ENCODE measurements at places on chromosomes 3 and 15.

- no peak for DNase-seq
Measured at GRCh38 chr3:15384510-15385237, 42.7 kb downstream of the METTL6 start.

- DNase-seq = no peak
Measured at GRCh38 chr3:45082142-45082538, 56.0 kb downstream of the CLEC3B start.

- DNase-seq = no peak
Measured at GRCh38 chr3:15453501-15453900, 26.1 kb downstream of the EAF1 start.

- DNase-seq = no peak
Measured at GRCh38 chr3:110664148-110664547, 407.5 kb upstream of the NECTIN3 start.

DNA sequence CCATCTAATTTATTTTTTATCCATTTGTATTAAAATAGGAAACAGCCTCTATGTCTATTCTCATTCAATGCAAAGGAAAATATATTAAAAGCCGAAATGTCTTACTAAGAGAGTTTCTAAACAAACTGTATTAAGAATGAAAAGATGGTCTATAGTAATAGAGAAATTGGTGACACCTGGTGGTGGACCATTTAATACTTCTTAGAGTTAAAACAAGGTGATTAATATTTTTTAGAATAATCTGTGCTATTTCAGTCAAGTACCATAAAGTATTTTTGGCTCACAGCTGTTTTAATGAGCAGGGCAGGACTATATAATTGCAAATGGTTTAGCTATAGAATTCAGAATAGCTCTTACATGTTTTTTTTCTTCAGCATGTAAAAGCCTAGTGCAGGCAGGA, 55.7 kb downstream of the SYNPR start:
- DNase-seq = no peak

DNA sequence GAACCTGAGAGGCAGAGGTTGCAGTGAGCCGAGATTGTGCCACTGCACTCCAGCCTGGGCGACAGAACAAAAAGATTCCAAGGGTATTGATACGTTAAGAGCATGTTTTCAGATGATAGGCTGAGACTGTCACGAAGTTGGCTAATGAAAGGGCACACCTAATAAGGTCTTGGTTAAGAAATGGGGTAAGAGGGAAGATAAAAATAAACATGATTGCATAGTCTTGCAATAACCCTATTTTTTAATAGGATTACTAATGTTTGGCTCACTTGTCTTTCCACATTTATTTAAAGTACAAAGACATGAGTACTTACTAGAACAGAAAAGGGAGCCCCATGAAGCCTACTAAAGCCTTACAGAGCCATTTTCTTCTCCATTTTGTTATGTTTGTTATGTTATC, 109.0 kb downstream of the FRMD4B start:
- no peak for DNase-seq

GRCh38 chr3:170513642-170514041, 72.2 kb downstream of the SLC7A14 start:
- no peak for DNase-seq

DNA sequence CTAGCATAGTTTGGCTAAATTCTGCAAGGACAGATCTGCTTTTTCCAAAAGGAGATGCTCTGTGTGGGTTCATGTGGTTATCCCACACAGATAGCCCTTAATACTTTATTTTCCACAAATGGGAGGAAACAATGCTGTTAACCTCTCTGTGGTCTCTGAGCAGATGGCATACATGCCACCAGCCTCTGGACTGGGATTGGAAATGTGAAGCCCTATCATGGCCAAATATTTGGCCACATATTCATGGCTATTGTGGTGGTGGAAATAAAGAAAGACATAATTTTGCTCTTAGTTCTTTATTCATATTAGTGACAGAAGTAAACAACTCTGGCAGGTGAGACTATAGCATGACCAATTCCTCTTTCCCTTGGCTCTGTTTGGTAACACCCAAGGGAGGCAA, 726.2 kb downstream of the ROBO1 start:
- DNase-seq = no peak

Data from NCI-H1417 treated with DMSO at 0.1 percent for 48 hours (cell line).